ENCODE measurements at places on chromosomes 6 and 20. TPM values are rescaled to one million over a fixed set of nuclear protein-coding genes. Genes with fewer than 3 reads are reported as not detected.

SPDEF gene
- 59.6 TPM for total RNA-seq

PNPLA1 gene
- 0.38 TPM for total RNA-seq

MYCT1 gene
- not detected for total RNA-seq

HACE1 gene
- 0.55 TPM for total RNA-seq

BHLHE23 gene
- not detected for total RNA-seq

DNA sequence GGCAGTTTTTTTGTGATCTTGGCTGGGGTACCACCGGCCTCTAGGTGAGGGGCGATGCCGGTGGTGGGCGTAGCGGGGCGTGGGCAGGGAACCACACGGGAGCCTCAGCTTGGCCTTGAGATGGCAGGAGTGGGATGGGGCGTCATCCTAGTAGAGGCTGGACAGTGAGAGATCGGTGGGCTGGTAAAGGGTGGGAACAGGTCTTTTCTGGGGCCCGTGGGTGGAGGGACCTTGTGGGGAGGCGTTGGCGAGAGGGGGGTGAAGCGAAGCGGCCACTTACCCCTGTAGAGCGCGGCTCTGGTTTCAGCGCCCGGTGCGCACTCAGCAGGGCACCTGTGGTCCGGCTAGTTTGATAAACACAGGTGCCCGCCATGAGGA lies 12.0 kb downstream of the ITPR3 start:
- no peak for DNase-seq

DNA sequence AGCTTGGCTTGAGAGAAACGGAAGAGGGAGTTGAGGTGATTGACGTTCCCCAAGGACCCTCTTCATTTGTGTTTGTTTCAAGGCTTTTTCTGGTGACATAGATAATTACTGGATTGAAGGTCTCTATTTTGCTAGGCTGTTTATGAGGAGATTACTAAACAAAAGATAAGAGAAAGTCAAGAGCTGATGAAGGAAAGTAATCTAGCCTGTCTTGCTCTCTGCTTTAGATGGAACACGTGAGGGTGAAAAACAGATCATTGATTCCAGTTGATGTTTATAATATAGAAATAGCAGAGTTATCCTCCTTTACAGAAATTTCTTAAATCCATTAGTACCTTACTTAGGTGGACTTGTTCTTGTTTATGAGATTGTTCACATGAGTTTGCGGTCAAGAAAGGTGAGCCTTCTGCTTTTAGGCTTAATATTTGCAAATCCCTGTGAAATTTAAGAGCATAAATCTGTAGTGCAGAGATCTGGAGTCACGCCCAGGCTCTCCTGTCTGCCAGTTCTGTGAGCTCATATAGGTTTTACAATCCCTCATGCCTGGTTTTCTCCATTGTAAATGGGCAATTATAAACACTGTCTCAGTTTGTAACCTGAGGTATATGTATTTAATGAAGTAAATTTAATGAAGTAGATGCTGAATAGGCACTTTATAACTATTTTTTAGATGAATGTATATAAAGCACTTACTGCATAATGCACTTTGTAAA lies 272.8 kb downstream of the NKAIN2 start:
- DNase-seq, result no peak

- no peak for DNase-seq
Measured at GRCh38 chr20:12179692-12180091, 262.0 kb downstream of the BTBD3 start.

GRCh38 chr6:86477500-86478148 lies 459.7 kb upstream of the HTR1E start:
- no peak for DNase-seq

GRCh38 chr6:20044883-20045282 lies 167.4 kb downstream of the MBOAT1 start:
- no peak for DNase-seq
